ENCODE measurements at places on chromosomes 6 and 20.

GRCh38 chr6:14705841-14706377 lies 540.0 kb upstream of the JARID2 start:
- DNase-seq, result no peak

DNA sequence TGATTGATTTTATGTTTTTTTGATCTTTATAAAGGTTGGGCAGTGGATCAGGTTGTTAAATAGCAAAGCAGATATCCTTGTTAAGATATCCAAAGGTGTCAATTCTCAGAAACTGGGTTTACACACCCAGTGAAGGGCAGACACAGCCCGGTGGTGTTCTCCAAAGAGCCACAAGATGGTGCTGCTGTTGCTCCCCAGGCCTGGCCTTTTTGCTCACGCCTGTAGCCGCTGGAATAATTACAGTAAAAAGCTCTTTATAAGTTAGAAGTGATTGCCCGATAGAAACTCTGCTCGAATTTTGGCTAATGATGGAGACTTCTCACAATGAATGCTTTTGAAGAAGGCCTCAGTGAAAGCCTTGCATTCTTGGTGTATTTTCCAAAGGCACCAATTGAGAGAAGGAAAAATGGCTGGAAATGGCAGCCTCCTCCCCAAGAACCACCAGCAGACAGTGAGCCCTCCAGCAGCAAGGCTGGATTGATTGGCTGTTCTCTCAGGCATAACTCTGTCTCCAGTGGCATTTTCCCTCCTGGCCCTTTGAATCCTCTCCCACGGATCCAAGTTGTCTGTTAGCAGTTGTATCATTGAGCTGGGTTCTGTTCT lies 120.5 kb upstream of the CHD6 start:
- DNase-seq, result peak; percentile 36

- DNase-seq, result no peak
Observed at GRCh38 chr20:52076164-52076563, 115.4 kb downstream of the ZFP64 start.

DNA sequence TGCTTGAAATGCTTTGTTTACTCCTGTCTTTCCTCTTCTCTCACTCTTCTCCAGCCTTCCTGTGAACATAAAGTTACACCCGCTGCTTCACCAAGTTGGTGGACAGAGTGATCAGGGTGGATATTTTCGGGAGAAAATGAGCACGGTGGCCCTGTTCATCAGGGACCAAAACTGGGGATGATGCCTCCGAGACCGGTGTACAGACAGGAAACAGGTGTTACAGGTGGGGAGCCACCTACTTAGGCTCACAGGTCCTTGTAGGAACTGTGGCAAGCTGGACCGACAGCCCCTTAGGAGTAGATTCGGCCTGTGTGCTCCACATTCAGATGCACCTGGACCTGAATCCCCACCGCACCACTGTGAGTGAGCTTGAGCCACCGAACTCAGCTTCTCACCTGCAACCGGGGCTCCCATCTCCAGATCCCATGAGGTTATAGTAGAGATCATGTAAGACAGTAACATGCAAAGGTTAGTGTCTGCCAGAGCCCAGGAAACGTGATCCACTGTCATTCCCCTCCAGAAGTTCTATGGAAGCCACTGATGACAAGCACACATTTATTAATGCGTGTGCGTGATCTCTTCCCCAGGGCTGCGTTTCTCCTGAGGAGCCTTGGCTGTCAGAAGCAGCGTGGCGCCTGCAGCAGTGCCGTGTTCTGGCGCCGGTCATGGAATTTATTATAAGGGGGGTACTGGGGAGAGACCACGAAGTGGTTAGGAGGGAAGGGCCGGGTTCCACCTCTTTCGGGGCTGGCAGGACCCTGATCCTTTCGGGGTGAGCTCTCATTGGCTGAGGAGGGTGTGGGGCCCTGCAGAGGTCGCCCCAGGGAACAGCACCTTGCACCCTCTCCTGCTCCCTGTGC lies 94.2 kb downstream of the ERMARD start:
- DNase-seq, result no peak

Data from HCEC 1CT (cell line).